Activated naive CD8-positive, alpha-beta T cell treated with anti-CD3 and anti-CD28 coated beads, Interleukin-2, amount 50 U/mL, for 24 hours (primary cell): ENCODE measurements at places on chromosomes 7 and 10.
A peak's percentile ranks its signal among the peaks of the same experiment; 100 is the strongest.

DNA sequence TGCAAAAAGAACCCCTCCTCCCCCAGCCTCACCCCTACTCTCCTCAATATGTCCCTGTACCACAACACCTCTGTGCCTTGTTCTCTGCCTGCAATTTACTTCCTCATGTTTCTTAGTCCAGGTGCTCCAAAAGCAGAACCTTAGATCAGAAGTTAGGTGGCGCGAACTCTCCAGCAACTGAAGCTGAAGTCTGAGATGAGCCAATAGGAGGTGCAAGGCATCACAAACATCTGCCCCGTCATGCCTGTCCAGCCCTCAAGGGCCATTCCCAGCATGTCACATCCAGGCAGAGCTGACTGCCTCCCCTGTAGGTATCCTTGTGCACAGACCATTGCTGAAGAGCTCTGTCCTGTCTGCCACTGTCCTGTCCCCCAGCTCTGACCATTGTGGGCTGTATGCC is 508.8 kb downstream of the GRID1 start:
- H3K4me1 ChIP-seq, result no peaks in the 10 kb centered on the region
- no peaks in the 10 kb centered on the region for H3K36me3 ChIP-seq
- DNase-seq, result no peak

GRCh38 chr7:101501351-101501750 is 127.7 kb downstream of the MYL10 start:
- no peak overlapping the region for H3K4me3 ChIP-seq
- H3K4me1 ChIP-seq, result no peaks in the 10 kb centered on the region
- no peaks in the 10 kb centered on the region for H3K27me3 ChIP-seq
- no peak for DNase-seq
- H3K27ac ChIP-seq, result no peak overlapping the region
- no peaks in the 10 kb centered on the region for H3K36me3 ChIP-seq

- H3K27ac ChIP-seq, result no peak overlapping the region
- peaks cover 2% of the 10 kb centered on the region for H3K27me3 ChIP-seq
- no peak for DNase-seq
Observed at GRCh38 chr10:77075926-77076325, 561.7 kb downstream of the KCNMA1 start.

GRCh38 chr7:156496865-156497264 is 143.7 kb upstream of the RNF32 start:
- H3K27me3 ChIP-seq, result peaks cover 3% of the 10 kb centered on the region
- H3K36me3 ChIP-seq, result no peaks in the 10 kb centered on the region
- no peak overlapping the region for H3K4me3 ChIP-seq
- DNase-seq, result no peak
- no peaks in the 10 kb centered on the region for H3K4me1 ChIP-seq

DNA sequence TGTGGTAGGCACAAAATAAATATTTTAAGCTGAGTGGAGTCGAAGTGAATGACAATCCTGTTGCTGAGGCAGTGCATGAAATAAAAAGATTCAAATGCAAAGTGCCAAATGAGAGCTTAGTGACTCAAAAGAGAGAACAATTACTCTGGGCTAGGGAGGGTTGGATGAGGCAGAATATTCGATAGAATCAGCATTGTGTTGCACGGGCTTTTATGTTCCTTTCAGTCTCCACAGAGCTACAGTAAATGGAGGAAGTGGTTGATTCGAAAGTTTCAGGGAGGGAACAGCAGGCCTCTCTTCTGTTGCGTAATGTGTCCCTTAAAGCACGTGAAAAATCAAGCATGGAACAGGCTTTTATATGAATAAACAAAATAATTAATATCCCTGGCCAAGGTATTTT is 599.3 kb upstream of the CELF2 start:
- no peaks in the 10 kb centered on the region for H3K36me3 ChIP-seq
- no peak overlapping the region for H3K27ac ChIP-seq
- peaks cover 7% of the 10 kb centered on the region for H3K4me1 ChIP-seq
- DNase-seq, result no peak
- no peaks in the 10 kb centered on the region for H3K27me3 ChIP-seq

- no peak overlapping the region for H3K27ac ChIP-seq
- H3K4me1 ChIP-seq, result no peaks in the 10 kb centered on the region
- no peak overlapping the region for H3K4me3 ChIP-seq
- no peaks in the 10 kb centered on the region for H3K27me3 ChIP-seq
- no peaks in the 10 kb centered on the region for H3K36me3 ChIP-seq
- no peak for DNase-seq
Observed at GRCh38 chr7:69654849-69655707, 56.8 kb downstream of the AUTS2 start.

GRCh38 chr7:121081327-121081936 is 92.9 kb downstream of the CPED1 start:
- H3K4me1 ChIP-seq, result no peaks in the 10 kb centered on the region
- no peak overlapping the region for H3K4me3 ChIP-seq
- DNase-seq, result no peak
- H3K36me3 ChIP-seq, result no peaks in the 10 kb centered on the region
- H3K27ac ChIP-seq, result no peak overlapping the region

DNA sequence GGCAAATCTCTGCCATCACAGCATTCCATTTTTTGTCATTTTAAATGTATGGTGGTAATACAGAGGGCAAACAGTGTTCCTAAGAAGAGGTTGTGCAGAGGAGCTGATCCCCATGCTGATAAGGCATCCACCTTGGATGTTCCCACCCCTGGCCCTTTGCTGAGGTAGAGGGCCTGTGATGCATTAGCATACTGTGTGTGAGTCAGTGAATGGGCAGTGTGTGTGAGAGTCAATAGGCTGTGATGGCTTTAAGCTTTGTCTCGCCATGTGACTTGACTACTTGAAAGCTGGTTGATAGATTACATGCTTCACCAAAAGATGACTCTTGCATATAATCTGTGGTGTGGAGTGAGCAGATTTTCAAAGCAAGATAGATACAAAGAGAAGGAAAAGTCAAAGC is 81.3 kb downstream of the INSYN2A start:
- no peaks in the 10 kb centered on the region for H3K4me1 ChIP-seq
- no peak overlapping the region for H3K27ac ChIP-seq
- H3K36me3 ChIP-seq, result no peaks in the 10 kb centered on the region
- H3K4me3 ChIP-seq, result no peak overlapping the region

DNA sequence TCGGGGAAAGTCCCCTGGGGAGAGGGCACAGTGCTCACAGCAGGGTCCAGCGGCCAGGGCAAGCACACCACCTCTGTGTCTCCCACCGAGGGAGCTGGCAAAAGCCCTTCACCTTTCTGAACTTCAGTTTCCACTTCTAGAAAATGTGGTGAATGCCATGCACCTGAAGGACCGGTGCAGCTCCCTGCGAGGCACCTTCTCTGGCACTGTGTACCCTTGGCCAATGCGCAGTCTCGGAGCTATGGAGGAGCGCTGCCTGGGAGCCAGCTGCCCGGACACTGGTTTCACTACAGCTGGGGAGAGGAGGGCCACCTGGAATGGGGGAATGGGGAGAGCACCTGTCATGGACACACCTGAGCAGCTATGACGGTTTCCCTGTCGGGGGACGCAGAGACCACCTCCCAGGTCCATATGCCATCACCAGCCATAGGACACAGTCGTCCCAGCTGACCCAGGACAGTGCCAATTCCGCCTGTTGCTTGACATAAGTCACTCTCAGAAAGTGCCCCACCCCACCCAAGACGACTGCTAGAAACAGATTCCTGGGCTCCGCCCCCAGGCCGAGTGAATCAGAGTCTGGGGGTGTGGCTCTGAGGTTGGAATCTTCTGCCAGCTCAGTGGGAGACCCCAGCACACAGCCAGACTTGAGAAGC is 16.8 kb downstream of the RASGEF1A start:
- no peak overlapping the region for H3K4me3 ChIP-seq
- no peak for DNase-seq
- no peaks in the 10 kb centered on the region for H3K27me3 ChIP-seq
- no peaks in the 10 kb centered on the region for H3K36me3 ChIP-seq

- H3K27ac ChIP-seq, result no peak overlapping the region
- H3K36me3 ChIP-seq, result peaks cover 10% of the 10 kb centered on the region
- H3K4me3 ChIP-seq, result no peak overlapping the region
- no peaks in the 10 kb centered on the region for H3K27me3 ChIP-seq
- DNase-seq, result no peak
Observed at GRCh38 chr10:88395677-88396076, 187.4 kb downstream of the RNLS start.

DNA sequence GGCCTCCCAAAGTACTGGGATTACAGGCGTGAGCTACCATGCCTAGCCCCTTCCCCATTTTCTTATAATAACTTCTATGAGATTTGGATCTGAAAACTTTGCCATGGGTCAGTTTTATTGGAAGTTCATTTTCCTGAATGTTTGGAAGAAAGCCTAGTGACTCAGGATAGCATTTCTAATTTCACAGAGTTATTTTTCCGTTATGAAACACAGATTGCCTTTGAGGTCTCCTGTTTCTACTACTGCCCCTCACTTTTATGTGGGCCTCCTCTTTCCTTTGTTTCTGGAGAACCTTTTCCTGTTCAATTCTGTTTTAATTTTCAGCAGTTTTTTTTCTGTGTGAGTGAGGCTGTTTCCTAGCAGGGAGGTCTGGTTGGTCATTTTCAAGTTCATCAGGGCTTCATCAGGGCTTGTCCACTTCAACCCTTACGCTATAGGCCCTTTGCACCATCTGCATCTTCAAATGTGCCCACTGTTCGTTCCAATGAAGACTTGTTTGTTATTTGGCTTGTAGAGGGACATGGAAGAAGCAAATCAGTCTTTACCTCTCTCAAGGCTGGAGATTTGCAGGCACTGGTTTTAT is 58.7 kb downstream of the BMPR1A start:
- H3K27ac ChIP-seq, result no peak overlapping the region
- H3K27me3 ChIP-seq, result peaks cover 2% of the 10 kb centered on the region
- no peaks in the 10 kb centered on the region for H3K36me3 ChIP-seq
- no peaks in the 10 kb centered on the region for H3K4me1 ChIP-seq
- DNase-seq, result no peak
- no peak overlapping the region for H3K4me3 ChIP-seq

GRCh38 chr10:119502209-119502608 is 40.3 kb downstream of the RGS10 start:
- H3K36me3 ChIP-seq, result peaks cover 76% of the 10 kb centered on the region
- peaks cover 100% of the 10 kb centered on the region for H3K4me1 ChIP-seq
- H3K27me3 ChIP-seq, result no peaks in the 10 kb centered on the region
- peak overlapping the region; percentile 99 for H3K27ac ChIP-seq
- peak overlapping the region; percentile 70 for H3K4me3 ChIP-seq

- H3K27ac ChIP-seq, result no peak overlapping the region
- no peaks in the 10 kb centered on the region for H3K4me1 ChIP-seq
- no peak for DNase-seq
- no peak overlapping the region for H3K4me3 ChIP-seq
- no peaks in the 10 kb centered on the region for H3K36me3 ChIP-seq
Observed at GRCh38 chr7:81185072-81185471, 266.2 kb upstream of the SEMA3C start.

DNA sequence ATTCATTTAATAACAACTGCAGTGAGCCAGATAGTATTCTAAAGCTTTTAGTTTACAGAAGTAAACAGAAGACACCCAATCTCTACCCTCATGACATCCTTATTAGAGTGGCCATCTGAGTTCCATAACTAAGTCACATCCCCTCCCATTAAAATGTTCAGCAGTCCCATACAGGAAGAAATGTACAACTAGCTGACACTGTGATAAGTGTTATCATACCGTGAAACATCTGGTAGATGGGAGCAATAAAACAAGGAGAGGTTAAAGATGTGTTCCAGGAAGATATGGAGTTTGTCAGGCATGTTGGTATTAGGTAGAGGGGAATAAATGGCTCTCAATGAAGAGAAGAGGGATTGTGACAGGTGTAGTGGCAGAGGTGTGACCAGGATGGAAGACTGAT is 60.5 kb upstream of the CAV2 start:
- no peak overlapping the region for H3K27ac ChIP-seq
- DNase-seq, result no peak

DNA sequence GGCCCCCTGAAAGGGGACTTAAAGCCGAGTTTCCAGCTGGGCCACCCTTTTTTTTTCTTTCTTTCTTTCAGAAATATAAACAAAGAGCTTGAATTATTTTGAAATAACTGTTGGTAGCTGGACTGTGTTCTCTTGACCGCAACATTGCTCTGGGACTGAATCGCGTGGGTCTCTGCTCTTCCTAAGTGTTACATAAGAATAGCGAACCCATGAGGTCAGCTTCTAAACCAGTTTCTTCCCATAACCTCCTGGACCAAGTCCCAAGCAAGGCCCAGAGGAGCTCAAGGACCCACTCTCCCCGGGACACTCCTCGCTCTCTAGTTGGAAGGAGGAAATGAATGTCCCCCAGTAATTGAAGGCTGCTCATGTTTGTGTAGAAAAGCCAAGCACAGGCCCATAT is 91.1 kb downstream of the CXCL12 start:
- H3K27ac ChIP-seq, result no peak overlapping the region
- no peak for DNase-seq
- H3K36me3 ChIP-seq, result no peaks in the 10 kb centered on the region
- H3K27me3 ChIP-seq, result peaks cover 16% of the 10 kb centered on the region
- H3K4me1 ChIP-seq, result no peaks in the 10 kb centered on the region

DNA sequence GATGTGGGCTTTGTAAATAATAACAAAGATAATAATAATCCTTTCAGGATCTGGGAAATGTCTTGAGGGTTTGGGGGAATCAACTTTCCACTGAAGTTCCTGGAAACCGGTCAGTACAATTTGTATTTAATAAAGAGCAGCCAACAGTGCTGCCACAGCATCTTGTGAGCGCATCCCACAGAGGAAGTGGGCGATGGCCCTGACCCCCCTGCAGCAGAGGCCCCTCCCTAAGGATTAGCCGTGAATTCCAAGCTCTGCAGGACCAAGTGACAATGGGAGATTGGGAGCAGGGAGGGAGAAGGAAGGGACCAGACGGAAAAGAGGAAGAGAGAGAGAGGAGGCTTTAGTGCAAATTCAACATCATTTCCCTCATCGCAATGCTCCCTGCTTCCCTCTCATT is 349.2 kb downstream of the RNLS start:
- DNase-seq, result no peak
- H3K4me3 ChIP-seq, result no peak overlapping the region
- no peaks in the 10 kb centered on the region for H3K27me3 ChIP-seq
- no peaks in the 10 kb centered on the region for H3K36me3 ChIP-seq

GRCh38 chr10:51272555-51272954 is 198.3 kb downstream of the PRKG1 start:
- H3K36me3 ChIP-seq, result no peaks in the 10 kb centered on the region
- no peaks in the 10 kb centered on the region for H3K27me3 ChIP-seq
- no peaks in the 10 kb centered on the region for H3K4me1 ChIP-seq
- no peak for DNase-seq

GRCh38 chr7:122006687-122007086 is 133.7 kb downstream of the PTPRZ1 start:
- no peaks in the 10 kb centered on the region for H3K27me3 ChIP-seq
- H3K4me1 ChIP-seq, result no peaks in the 10 kb centered on the region
- no peak overlapping the region for H3K4me3 ChIP-seq
- no peaks in the 10 kb centered on the region for H3K36me3 ChIP-seq

DNA sequence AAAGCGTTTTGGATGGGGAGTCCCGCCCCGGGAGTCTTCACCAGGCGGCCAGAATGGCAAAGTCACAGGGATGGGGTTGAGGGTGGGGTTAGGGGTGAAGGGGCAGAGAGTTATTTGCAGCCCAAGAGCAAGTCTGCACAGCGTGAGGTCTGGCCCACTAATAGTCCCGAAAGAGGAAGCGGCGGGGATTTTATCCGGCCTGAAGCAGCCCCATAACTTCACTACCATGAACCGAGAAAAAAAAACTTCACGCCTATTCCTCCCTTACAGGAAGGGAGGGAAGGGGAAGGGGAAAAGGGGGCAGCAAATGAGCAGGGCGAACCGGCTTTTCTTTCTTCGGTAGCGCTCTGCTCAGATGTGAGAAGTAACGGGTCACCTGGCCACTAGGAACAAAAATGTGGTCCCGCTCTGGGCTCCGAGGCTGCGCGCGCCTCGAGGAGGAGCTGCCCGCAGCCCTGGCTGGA is 712 bp downstream of the ITPRIP start:
- H3K27me3 ChIP-seq, result peaks cover 4% of the 10 kb centered on the region
- peaks cover 64% of the 10 kb centered on the region for H3K4me1 ChIP-seq

- no peak overlapping the region for H3K27ac ChIP-seq
- no peaks in the 10 kb centered on the region for H3K4me1 ChIP-seq
- H3K36me3 ChIP-seq, result no peaks in the 10 kb centered on the region
- no peak for DNase-seq
- no peak overlapping the region for H3K4me3 ChIP-seq
Observed at GRCh38 chr7:4951903-4952636, 6.9 kb downstream of the MMD2 start.
